ENCODE measurements at places on chromosomes 3 and 15. TPM values are rescaled to one million over a fixed set of nuclear protein-coding genes. Genes with fewer than 3 reads are reported as not detected.

DNA sequence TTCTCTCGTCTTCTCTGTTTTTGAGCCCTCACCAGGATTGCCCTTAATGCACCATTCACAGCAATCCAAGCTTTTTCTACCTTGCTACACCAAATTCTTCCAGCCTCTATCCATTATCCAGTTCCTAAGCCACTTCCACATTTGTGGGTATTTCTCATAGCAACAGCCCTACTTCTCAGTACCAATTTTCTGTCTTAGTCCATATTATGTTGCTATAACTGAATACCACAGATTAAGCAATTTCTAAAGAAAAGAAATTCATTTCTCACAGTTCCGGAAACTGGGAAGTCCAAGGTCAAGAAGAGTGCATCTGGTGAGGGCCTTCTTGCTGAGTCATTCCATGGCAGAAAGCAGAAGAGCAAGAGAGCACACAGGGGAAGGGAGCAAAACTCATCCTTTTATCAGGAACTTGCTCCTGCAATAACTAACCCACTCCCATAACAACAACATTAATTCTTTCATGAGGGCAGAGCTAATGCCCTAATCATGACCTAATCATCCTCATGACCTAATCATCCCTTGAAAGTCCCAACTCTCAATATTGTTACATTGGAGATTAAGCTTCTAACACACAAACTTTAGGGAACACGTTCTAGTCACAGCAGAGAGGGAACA is 9.7 kb upstream of the EIF1B start:
- no peak for DNase-seq

DNA sequence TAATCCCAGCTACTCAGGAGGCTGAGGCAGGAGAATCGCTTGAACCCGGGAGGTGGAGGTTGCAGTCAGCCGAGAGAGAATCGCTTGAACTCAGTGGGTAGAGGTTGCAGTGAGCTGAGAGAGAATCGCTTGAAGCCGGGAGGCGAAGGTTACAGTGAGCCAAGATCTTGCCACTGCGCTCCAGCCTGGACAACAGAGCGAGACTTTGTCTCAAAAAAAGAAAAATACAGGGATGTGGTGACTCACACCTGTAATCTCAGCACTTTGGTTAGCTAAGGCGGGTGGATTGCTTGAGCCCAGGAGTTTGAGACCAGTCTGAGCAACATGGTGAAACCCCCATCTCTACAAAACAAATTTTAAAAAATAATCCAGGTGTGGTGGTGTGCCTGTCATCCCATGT is 26.8 kb downstream of the UBE2E1 start:
- no peak for DNase-seq

DNA sequence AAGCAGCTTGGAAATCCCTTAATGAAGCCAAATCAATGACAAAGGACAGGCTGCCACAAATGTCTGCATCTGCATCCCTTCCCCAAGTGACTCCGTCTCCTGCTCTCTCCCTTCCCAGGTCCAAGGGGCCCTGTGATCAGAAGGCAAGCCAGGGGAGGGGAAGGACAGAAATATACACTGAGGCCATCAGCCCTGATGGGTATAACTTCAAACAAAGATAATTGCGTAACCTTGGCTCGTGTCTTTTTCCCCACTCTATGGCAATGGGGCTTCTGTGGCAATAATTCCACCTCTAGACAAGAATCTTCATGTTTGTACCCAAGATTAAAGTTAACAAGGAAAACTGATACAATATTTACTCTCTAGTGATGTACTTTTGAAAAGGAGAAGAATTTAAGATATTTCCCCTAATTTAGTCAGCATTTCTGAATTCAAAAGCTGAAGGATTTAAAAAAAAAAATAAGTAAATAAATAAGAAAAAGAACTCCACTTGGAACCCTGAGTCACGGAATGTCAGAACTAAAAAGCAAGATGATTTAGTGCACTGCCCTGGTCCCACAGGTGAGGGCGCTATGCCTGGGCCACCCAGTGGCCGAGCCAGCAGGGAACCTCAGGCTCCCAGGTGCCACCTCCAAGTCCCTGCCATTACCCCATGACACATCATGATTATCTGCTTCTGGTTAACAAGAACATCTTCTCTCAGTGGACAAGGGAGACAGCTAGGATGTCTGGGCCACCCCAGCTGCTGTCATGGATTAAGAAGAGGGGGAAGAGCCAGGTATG is 154.5 kb downstream of the STT3B start:
- no peak for DNase-seq

The RARB gene
- total RNA-seq, result not detected

The TLR9 gene
- not detected for total RNA-seq

DNA sequence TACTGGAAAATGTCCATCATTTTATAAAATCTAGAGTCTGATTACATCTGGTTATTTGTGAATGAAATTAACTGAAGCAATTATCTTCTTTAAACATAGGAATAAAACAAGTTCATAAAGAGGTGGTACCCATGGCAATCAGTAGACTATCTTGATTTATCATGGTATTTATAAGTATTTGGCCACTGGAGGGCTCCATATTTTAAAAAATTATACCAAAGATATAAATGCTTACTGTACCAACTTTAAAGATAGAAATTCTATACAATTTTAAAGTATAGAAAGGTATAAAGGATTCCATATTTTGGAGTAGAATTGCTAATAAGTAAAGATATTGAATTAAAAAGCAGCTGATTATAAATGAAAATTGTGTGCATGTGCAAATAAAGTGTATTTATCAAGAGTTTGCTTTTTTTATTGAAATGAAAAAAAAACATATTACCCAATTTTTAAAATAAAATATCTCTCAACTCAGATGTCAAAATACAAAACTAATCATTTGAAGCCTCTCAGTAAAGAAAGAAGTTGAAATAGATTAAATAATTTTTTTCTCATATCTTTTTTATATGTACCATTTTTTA is 105.3 kb downstream of the BBX start:
- no peak for DNase-seq

GRCh38 chr3:185739264-185739701 is 85.6 kb downstream of the IGF2BP2 start:
- no peak for DNase-seq

- DNase-seq, result peak; percentile 58
These were observed 29.5 kb downstream of the CCDC12 start for GRCh38 chr3:46946856-46947545.

The MELTF gene
- 2.6 TPM for total RNA-seq

GRCh38 chr15:20340931-20341661 is 200.5 kb downstream of the GOLGA6L6 start:
- DNase-seq, result peak; percentile 45

The FBXO40 gene
- total RNA-seq, result not detected

The GOLGA8O gene
- total RNA-seq, result 0.47 TPM

DNA sequence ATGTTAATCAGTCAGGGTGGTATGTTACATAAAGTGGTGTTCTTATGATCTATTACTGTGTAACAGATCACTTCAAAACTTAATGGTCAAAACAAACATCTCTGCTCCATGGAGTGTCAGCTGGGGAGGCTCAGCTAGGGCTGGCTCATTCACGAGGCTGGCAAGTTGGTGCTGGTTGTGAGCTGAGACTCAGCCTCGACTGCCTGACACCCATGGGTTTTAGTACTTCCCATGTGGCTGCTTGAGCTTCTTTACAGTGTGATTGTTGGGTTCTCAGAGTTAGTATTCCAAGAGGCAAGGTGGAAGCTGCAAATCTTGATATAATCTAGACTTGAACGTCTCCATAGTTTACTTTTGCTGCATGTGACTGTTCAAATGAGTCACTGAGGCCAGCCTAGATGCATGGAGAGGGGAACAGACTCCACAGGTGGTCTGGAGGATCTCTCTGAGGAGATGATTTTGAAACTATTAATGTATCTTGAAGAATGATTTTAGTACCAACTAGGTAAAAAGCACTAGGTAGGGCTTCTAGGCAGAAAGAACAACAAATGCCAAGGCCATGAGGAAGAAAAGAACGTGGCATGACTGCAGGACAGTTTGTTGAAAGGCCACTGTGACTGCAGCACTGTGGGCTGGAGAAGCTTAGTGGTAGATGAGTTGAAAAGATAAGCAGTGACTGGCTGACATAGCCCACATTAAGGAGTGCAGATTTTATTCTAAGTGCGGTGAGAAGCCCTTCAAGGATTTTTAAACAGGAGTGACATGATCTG is 281.1 kb upstream of the PROK2 start:
- DNase-seq, result no peak

The TGM5 gene
- not detected for total RNA-seq

DNA sequence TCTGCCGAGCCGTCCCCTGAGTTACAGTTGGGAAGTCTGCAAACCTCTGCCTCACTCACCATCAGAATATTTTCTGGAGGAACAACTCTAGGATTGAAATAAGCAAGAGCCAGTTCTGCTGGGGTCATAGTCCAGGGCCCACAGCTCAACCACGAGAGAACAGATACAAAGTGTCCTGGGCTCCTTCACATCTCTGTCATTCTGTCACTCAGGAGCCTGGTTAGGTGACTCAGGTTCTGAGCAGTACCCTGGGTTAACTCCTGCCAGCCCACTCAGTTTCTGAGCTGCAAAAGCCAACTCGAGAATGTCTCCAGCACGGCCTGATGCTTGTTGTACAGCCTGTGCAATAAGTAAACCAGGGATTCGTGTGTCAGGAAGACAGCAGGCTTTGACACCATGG is 155.7 kb downstream of the SLCO3A1 start:
- DNase-seq, result no peak

DNA sequence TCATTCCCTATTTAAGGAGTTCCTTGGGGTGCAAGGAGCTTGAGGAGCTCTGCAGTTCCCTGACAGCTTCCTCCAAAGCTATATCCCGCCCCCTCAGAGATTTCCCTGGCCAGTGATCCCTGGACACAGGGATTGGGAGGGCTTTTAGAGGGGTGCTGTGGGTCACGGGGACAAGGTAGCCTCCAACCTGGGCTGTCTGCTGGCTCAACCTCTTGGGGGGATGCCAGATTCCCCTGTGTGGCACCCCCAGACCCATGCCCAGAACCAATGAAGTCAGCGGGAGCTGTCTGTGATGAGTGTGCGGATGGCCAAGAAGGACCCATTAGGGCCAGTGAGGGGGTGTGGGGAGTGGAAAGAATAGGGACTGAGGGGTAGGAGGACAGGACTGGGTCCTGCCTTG is 21.0 kb upstream of the ATP2B2 start:
- DNase-seq, result no peak

The UBAP1L gene
- total RNA-seq, result 7.8 TPM

DNA sequence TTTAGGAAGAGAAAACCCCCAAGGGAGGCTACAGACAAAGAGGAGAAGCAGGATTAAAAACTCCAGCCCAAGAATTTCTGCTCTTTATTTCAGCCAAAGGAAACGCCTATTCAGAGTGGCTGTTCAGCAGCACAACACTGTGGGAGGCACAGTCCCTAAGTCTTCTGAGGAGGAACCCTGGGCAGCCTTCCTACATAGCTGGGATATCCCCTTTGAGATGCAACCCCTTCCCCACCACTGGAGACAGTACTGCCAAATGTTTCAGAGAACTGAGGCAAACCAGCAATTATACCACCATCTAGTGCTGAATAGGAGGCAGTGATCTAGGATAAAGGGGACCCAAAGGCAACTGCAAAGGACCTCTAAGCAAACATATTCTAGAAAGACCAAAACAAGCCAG is 168.1 kb downstream of the VPS13C start:
- no peak for DNase-seq

DNA sequence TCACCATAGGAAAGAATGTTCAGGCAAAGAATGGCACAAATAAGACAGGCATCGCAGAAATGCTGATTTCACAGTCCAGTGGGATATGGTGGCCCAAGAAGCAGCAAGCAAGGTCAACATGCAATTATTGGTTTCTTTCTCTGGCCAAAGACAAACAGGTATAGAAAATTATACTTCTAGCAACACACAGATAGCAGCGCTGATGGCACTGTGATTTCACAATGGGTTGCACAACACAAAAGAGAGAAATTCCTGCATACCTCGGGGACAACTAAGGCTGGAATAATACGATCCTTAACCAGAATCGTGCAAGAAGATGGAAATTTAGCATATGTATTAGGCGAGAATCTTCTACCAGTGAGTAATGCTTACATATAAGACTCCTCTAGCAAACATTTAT is 76.3 kb upstream of the NR2F2 start:
- DNase-seq, result no peak

- DNase-seq, result no peak
These were observed 179.8 kb downstream of the THSD4 start for GRCh38 chr15:71294911-71295602.

DNA sequence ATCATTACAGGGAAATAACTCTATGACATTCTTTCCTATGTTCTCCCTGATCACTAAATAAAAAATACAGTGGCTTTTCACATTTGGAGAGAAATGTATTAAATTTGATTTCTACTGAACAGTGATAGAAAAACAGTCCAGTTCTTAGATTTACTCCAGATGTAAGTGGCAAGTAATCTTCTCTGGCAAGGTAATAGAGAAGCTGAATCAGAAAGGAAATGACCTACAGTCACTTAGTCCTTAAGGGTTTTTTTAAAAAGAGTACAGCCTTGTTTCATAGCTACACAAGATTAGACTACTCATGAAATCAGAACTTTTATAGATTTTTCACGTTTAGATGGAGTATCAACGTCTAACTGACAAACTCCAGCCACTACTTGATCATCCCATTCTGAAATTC is 236.9 kb downstream of the CADPS start:
- DNase-seq, result no peak

DNA sequence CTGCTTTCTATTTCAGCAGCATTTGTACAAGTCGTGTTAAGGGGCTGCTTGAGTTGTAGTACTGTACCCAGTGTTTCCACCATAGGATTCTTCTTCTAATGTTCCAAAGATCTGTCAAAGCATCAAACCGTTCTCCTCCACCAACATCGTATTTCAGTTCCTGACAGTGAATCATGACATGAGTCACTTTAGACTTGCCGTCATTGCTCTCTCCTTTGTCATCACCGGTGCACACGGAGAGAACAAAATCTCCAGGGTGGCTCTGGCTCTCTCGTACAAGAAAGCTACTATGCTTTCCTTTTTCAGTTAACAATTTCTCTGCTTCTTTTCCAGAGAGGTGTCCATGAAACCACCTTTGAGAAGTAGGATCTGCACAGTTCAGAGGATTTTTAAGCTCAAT is 270.9 kb upstream of the CCDC54 start:
- DNase-seq, result no peak

The BLM gene
- total RNA-seq, result 8.8 TPM

The PLA2G4B gene
- 23.1 TPM for total RNA-seq
